B cell (primary cell): ENCODE measurements at places on chromosomes 11 and 22. TPM values are rescaled to one million over a fixed set of nuclear protein-coding genes. Genes with fewer than 3 reads are reported as not detected.

Gene TECTA
- 0.41 and 0.47 TPM in 2 replicates for total RNA-seq

Gene OR51B2
- total RNA-seq: not detected in 2 replicates

Gene SEPTIN3
- 0.29 and 0.39 TPM in 2 replicates for total RNA-seq

Gene ATXN10
- 95.5 and 104 TPM in 2 replicates for total RNA-seq

Gene SMIM35
- total RNA-seq: 4.5 and 4.8 TPM in 2 replicates

DNA sequence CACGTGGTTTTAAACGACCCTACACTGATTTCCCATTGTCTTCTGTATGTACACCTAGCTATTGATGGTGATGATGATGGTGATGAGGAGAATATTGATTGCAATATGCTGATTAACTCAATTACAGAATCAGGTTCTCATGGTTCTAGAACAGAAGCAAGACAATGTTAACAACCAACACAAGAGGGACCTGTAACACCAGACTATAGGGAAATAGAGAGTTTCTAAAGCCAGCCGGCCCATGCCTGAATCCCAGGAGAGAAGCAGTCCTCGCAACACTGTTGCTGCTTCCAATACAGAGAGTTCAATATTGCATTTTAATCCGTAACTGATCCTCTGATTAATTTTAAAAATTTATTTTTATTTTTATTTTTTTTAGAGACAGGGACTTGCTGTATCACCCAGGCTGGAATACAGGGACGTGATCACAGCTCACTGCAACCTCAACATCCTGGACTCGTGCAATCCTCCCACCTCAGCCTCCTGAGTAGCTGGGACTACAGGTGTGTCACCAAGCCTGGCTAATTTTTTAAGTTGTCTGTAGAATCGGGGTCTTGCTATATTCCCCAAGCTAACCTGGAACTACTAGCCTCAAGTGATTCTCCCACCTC lies 22.2 kb upstream of the UBASH3B start:
- no peaks in the 10 kb centered on the region for H3K27me3 ChIP-seq
- no peak overlapping the region for H3K4me3 ChIP-seq
- H3K27ac ChIP-seq: no peak overlapping the region
- peak; percentile 52 for DNase-seq
- H3K4me1 ChIP-seq: no peaks in the 10 kb centered on the region

DNA sequence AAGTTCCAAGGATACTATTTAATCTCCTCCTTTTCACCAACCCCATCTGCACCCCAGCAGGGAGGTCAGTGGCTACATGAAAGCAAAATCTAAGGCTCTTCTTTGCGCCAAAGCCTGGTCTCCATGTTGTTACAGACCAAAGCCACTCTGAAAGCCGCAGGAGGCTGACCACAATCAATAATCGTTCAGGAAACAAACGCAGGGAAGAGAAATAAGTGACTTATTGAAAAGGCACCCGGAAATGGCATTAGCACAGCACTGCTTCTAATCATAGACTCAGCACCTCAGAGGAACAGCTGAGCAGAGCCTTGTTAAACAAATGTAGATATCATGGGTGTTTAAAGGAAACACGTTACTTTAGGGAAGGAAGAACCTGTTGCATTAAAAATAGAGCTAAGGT lies 183.9 kb downstream of the KIRREL3 start:
- H3K27ac ChIP-seq: no peak overlapping the region
- H3K4me1 ChIP-seq: no peaks in the 10 kb centered on the region
- no peak for DNase-seq
- no peak overlapping the region for H3K4me3 ChIP-seq
- no peaks in the 10 kb centered on the region for H3K27me3 ChIP-seq

GRCh38 chr11:65987336-65987735 lies 14.6 kb downstream of the EIF1AD start:
- no peak for DNase-seq
- H3K27me3 ChIP-seq: no peaks in the 10 kb centered on the region
- no peak overlapping the region for H3K27ac ChIP-seq
- H3K4me1 ChIP-seq: peaks cover 7% of the 10 kb centered on the region

DNA sequence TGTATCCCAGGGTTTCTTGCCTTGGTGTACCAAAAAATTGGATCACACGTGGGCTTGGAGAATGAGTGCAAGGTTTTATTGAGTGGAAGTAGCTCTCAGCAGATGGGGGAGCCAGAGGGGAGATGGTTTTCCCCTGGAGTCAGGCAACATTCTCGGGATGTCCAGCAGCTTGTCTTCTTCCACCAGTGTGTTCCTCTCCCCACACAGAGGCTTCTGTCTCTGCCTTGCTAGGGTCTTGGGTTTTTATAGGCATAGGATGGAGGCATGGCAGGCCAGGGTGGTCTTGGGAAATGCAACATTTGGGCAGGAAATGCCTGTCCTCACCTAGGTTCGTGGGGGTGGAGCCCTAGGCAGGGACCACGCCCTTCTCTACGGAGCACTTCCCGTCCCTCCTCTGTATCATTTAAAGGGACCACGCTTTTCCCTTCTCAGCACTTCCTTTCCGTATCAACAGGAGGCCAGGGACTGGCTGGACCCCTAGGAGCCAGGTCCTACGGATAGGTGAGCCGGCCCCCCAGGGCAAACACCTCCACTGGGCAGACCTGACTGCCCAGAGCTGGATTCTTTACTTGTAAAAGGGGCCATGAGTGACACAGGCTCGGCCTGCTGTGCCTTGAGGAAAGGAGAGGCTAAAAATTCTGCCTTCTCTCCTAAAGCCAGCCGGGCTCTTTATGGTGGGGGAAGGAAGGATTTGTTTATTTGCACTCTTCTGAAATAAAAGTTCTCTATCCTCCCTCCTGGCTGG lies 55.3 kb upstream of the CCDC188 start:
- H3K27ac ChIP-seq: peak overlapping the region; percentile 72
- no peaks in the 10 kb centered on the region for H3K36me3 ChIP-seq
- DNase-seq: peak; percentile 70
- peak overlapping the region; percentile 74 for H3K4me3 ChIP-seq

- H3K4me3 ChIP-seq: no peak within 1 kb of the TSS
- H3K36me3 ChIP-seq: no peaks in the 10 kb centered on the region
- no peaks in the 10 kb centered on the region for H3K27me3 ChIP-seq
- no peak within 1 kb of the TSS for H3K27ac ChIP-seq
These were observed at the start of gene OR8K3 for GRCh38 chr11:56314844-56315243. Gene OR8K3 (plus strand): TSS chr11:56315144. CDS start chr11:56318307, 3,163 bp downstream.

DNA sequence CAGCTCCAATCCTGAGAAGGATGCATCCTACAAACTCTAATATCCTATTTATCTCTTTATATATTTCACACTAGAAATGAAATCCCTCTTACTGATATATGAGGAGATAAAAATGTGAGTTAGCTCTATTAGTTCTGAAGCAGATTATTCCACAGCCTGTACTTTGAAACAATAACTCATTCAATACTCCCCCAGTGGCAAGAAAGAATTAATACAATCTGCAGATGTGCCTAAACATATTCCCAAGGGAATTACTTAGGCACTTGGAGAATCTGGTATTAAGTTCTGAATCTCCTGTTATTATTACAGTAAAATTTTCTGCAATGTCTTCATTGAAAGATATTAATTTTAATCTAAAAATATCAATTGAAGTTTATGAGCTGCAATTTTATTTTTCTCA lies 59.4 kb downstream of the DDI1 start:
- no peaks in the 10 kb centered on the region for H3K27me3 ChIP-seq
- no peaks in the 10 kb centered on the region for H3K36me3 ChIP-seq
- H3K27ac ChIP-seq: no peak overlapping the region
- no peak overlapping the region for H3K4me3 ChIP-seq
- DNase-seq: no peak
- H3K4me1 ChIP-seq: no peaks in the 10 kb centered on the region

DNA sequence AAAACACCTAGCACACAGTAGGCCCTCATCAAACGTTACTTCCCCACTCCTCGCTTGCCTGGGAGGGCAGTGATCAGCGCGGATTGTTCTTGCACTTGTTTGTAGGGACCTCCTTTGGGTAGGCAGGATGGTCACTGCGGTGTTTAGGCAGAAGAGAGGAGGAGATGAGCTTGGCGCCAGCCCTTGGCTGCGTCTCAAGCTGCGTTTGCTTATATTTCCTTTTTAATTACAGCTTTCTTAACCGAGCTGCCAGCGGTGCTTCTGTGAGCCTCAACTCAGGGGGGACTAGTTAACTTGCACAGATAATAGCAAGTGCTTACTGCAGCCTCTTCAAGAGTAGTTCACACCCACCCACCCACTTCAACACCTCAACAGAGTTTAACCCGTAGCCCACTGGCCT lies 15.1 kb downstream of the IFT27 start:
- no peaks in the 10 kb centered on the region for H3K27me3 ChIP-seq
- H3K36me3 ChIP-seq: no peaks in the 10 kb centered on the region
- DNase-seq: no peak
- H3K27ac ChIP-seq: no peak overlapping the region
- H3K4me1 ChIP-seq: no peaks in the 10 kb centered on the region
- no peak overlapping the region for H3K4me3 ChIP-seq

GRCh38 chr11:36051235-36052144 lies 107.6 kb downstream of the LDLRAD3 start:
- no peak for DNase-seq
- no peaks in the 10 kb centered on the region for H3K4me1 ChIP-seq
- H3K4me3 ChIP-seq: no peak overlapping the region
- no peaks in the 10 kb centered on the region for H3K27me3 ChIP-seq
- H3K27ac ChIP-seq: no peak overlapping the region

DNA sequence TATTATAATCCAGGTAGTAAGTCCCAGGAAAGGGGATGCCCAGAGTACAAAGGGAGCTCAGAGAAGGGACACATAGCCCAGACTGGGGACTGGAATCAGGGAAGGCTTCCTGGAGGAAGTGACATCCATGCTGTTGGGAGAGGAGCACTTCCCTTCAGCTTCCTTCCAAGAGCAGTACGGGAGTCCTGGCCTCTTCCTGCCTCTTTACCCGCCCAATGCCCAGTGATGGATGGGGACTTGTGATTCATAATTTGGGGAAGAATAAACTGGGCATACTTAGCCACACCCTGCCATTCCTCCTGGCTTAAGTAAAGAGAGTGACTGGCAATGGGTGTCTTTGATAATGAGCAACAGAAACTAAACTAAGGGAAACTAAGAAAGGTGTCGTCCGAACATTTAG lies 11.5 kb downstream of the C11orf91 start:
- no peaks in the 10 kb centered on the region for H3K36me3 ChIP-seq
- no peaks in the 10 kb centered on the region for H3K27me3 ChIP-seq
- no peak overlapping the region for H3K27ac ChIP-seq
- no peak for DNase-seq
- no peaks in the 10 kb centered on the region for H3K4me1 ChIP-seq

GRCh38 chr11:1271002-1271401 lies 38.4 kb downstream of the TOLLIP start:
- H3K4me1 ChIP-seq: no peaks in the 10 kb centered on the region
- no peaks in the 10 kb centered on the region for H3K27me3 ChIP-seq
- no peak overlapping the region for H3K27ac ChIP-seq
- no peak for DNase-seq
- H3K4me3 ChIP-seq: no peak overlapping the region
- H3K36me3 ChIP-seq: no peaks in the 10 kb centered on the region

- H3K4me1 ChIP-seq: peaks cover 4% of the 10 kb centered on the region
- H3K36me3 ChIP-seq: no peaks in the 10 kb centered on the region
- no peak overlapping the region for H3K27ac ChIP-seq
- no peaks in the 10 kb centered on the region for H3K27me3 ChIP-seq
These were observed 39.3 kb downstream of the AMBRA1 start for GRCh38 chr11:46554213-46555147.

DNA sequence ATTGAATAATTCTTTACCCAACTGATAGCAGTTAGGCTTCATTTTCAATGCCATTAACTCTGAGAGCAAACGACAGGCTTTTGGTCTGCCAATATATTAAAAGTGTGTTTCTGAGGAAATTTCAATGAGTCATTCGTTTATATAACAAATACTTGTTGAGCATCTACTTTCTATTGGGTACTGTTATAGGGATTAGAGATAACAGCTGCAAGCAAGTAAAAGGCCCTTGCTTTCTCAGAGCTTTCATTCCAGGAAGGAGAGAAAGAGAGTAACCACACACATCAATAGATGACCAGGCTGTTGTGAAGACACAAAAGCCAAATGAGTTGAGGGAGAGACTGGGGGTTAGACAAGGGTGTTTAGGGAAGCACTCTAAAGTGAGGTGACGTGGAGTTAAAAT lies 35.7 kb downstream of the CD44 start:
- H3K27me3 ChIP-seq: no peaks in the 10 kb centered on the region
- H3K4me3 ChIP-seq: no peak overlapping the region
- peak overlapping the region; percentile 54 for H3K27ac ChIP-seq

GRCh38 chr22:23910496-23911190 lies 16.5 kb downstream of the MIF start:
- DNase-seq: no peak
- H3K27me3 ChIP-seq: no peaks in the 10 kb centered on the region
- no peak overlapping the region for H3K4me3 ChIP-seq
- no peaks in the 10 kb centered on the region for H3K36me3 ChIP-seq
- peaks cover 22% of the 10 kb centered on the region for H3K4me1 ChIP-seq

DNA sequence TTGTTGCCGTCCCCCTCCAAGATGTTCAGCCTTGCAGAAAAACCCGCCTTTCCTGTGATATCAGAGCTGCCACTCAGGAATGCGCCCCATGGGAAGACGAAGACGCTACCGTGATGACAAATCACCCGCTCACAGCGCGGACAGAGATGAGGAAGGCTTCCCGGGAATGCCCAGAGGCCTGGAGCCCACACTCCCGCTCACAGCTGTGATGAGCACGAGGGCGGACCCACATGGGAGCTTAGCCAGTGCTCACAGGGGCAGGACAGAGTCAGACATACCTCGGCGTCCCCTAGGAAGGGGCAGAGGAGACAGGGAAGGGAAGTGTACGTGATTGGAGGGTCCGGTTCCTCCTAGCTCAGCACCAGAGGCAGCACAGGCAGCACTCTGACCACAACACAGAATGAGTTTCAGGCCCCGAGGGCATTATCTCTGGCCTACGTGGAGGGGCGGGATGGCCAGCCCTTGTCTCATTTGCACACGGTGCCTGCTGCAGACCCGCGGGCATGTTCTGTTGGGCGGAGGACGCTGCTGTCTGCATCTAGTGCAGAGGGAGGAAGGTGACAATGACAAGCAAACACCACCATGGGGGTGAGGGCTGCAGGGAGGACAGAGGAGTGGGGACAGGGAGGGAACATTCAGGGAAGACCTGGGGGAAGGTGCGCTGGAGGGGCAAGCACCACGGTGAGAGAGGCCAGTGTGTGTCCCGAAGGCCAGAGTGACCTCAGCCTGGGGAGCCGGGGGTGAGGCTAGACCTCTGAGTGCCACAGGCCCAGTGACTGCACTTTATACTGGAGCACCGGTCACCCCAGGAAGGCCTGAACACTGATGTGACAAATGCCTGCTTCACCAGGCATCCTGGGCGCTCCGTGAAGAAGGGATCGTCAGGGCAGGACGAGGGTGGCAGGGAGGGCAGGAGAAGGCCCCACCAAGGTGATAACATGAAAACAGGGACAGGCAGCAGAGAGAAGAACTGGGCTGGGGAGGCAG lies 79.6 kb downstream of the CELSR1 start:
- DNase-seq: no peak
- H3K36me3 ChIP-seq: no peaks in the 10 kb centered on the region
- H3K4me1 ChIP-seq: no peaks in the 10 kb centered on the region
- H3K27ac ChIP-seq: no peak overlapping the region

GRCh38 chr11:94597896-94598295 lies 30.7 kb downstream of the PIWIL4 start:
- H3K36me3 ChIP-seq: no peaks in the 10 kb centered on the region
- H3K27ac ChIP-seq: no peak overlapping the region
- H3K4me3 ChIP-seq: no peak overlapping the region
- H3K27me3 ChIP-seq: no peaks in the 10 kb centered on the region
- DNase-seq: no peak

- H3K27ac ChIP-seq: no peak overlapping the region
- DNase-seq: no peak
- no peaks in the 10 kb centered on the region for H3K36me3 ChIP-seq
- H3K4me1 ChIP-seq: no peaks in the 10 kb centered on the region
These were observed 638.6 kb upstream of the ANO5 start for GRCh38 chr11:21554284-21554683.
